Neural crest cell (in vitro differentiated cells): ENCODE measurements at places on chromosomes 12 and 14.

DNA sequence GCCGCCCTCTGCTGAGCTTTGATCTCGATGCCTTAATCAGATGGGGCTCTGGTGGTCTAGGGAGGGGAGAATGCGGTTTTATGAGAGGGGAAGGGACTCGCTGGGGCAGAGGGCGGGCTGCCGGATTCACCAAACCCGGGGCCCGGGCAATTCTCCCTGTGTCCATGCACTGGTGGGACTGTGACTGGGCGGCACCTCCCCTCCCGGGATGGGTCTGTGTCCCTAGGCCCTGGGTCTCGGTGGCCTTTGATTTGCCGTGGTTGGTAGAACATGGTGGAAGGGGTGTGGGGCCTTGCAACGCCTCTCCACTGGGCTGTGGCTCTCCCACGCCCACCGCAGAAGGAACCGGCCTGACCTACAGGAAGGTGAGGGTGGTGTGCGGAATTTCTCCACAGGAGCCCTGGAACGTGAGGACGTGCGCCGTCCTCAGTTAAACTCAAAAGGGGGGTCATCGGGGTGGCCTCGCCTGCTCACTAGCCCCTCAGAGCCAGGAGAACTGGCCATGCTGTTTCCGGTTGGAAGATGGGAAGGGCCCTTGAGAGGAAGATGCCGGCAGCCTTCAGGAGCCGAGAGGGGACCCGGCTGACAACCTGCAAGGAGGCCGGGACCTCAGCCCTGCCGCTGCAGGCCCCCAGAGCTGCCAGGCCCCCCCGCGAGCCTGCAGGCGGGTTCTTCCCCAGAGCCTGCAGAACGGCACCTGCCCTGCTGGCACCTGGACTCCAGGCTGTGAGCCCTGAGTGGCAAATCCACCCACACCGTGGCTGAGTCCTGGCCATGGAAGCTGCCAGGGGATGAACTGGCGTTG is 43.6 kb downstream of the NOC4L start:
- H3K27me3 ChIP-seq: peaks cover 78% of the 10 kb centered on the region
- H3K27ac ChIP-seq: no peak overlapping the region
- DNase-seq: no peak
- peak overlapping the region; percentile 31 for H3K4me3 ChIP-seq
- no peaks in the 10 kb centered on the region for H3K36me3 ChIP-seq

DNA sequence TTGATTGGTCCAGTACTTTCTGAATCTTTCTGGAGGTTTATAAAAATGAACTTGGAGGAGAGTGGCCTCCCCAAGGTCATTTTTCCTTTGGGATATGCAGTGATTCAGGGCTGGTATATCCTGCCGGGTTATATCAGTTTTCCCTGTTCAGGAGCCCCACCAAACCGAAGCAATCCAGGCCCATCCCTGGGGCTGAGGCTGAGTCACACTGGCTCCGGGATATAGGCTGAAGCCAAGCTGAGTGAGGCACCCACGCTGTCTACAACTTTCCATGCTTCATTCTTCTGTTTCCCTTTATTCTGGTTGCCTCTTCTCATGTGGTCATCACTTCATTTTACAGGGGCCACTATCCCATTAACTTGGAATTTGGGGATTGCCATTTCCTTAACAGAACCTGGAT is 3.4 kb downstream of the SSPN start:
- no peak for DNase-seq
- no peak overlapping the region for H3K4me3 ChIP-seq
- no peaks in the 10 kb centered on the region for H3K36me3 ChIP-seq

GRCh38 chr12:93358058-93358457 is 19.7 kb upstream of the NUDT4 start:
- H3K27ac ChIP-seq: no peak overlapping the region
- no peaks in the 10 kb centered on the region for H3K36me3 ChIP-seq
- H3K4me3 ChIP-seq: no peak overlapping the region
- H3K4me1 ChIP-seq: peaks cover 5% of the 10 kb centered on the region
- H3K27me3 ChIP-seq: no peaks in the 10 kb centered on the region

- DNase-seq: no peak
- no peaks in the 10 kb centered on the region for H3K4me1 ChIP-seq
- no peaks in the 10 kb centered on the region for H3K27me3 ChIP-seq
- no peak overlapping the region for H3K4me3 ChIP-seq
- H3K36me3 ChIP-seq: peaks cover 5% of the 10 kb centered on the region
- no peak overlapping the region for H3K27ac ChIP-seq
Measured at GRCh38 chr14:37275963-37276362, 78.2 kb downstream of the MIPOL1 start.

DNA sequence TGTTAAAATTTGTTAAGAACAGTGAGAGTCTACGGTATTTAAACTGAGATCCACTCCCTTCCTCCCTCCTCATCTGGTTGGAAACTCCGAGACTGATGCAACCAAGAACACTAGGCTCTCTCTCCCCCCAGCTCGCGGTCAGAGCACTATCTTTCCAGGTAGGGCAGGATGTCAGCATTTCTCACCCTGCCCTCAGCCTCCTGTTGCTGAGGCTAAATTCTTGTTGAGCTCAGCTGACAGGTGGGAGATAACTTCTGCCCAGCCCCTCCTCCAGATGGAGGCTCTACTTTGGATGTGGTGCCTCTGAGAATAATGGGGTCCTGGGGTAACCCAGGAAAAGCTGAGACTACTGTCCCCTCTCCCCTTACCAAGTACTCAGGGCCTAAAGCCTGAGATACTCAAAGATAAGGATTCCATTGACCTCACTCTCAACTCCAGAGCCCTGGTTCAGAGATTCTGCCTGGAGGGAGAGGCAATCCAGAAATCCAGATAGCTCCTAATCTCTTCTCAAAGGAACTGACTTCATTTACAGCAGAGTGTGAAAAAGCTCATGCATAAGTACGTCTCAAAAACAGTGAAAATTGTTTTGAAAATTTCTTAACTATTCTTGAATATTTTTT is 110.1 kb downstream of the EML5 start:
- H3K36me3 ChIP-seq: no peaks in the 10 kb centered on the region
- no peaks in the 10 kb centered on the region for H3K27me3 ChIP-seq
- DNase-seq: no peak
- no peak overlapping the region for H3K27ac ChIP-seq
- H3K4me1 ChIP-seq: no peaks in the 10 kb centered on the region
- no peak overlapping the region for H3K4me3 ChIP-seq

- no peak overlapping the region for H3K27ac ChIP-seq
- H3K4me1 ChIP-seq: peaks cover 13% of the 10 kb centered on the region
- H3K36me3 ChIP-seq: peaks cover 13% of the 10 kb centered on the region
- no peaks in the 10 kb centered on the region for H3K27me3 ChIP-seq
- no peak for DNase-seq
Measured at GRCh38 chr12:24467226-24467625, 481.7 kb downstream of the BCAT1 start.

DNA sequence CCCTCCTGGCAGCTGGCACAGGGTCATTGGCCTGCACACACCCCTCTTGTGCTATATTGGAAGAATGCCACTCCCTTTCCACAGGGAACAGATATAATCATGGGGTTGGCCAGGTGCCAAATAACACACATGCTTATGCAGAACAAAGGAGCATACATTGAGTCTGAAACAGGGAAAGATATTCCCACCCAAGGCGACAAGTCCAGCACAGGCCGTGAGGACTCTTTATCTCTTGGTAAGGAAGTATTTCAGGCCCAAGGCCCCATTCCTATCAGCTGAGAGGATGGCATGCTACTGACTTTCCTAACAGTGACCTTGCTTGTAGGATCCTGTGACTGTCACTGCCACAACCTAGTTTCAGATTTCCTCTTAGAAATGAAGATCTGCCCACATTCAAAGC is 59.0 kb upstream of the STXBP6 start:
- H3K4me1 ChIP-seq: peaks cover 4% of the 10 kb centered on the region
- no peak overlapping the region for H3K4me3 ChIP-seq
- H3K36me3 ChIP-seq: no peaks in the 10 kb centered on the region
- H3K27me3 ChIP-seq: no peaks in the 10 kb centered on the region

GRCh38 chr12:89765959-89766824 is 57.6 kb upstream of the ATP2B1 start:
- H3K4me3 ChIP-seq: no peak overlapping the region
- H3K27ac ChIP-seq: no peak overlapping the region
- no peaks in the 10 kb centered on the region for H3K36me3 ChIP-seq

GRCh38 chr12:129036135-129036534 is 182.9 kb downstream of the GLT1D1 start:
- no peak overlapping the region for H3K4me3 ChIP-seq
- no peak for DNase-seq
- peaks cover 15% of the 10 kb centered on the region for H3K27me3 ChIP-seq

GRCh38 chr14:35999294-35999693 is 173.2 kb downstream of the BRMS1L start:
- H3K36me3 ChIP-seq: no peaks in the 10 kb centered on the region
- no peak overlapping the region for H3K4me3 ChIP-seq
- peaks cover 3% of the 10 kb centered on the region for H3K27me3 ChIP-seq
- no peak for DNase-seq
